ENCODE measurements at places on chromosomes 13 and 19.

- peak; percentile 67 for DNase-seq
Observed at GRCh38 chr19:13905634-13906520, at the start of the genes BRME1 and CC2D1A. Gene BRME1, minus strand, starts transcription at chr19:13906117. Its CDS starts 1,225 bp downstream, at chr19:13904892. Gene CC2D1A, plus strand, starts transcription at chr19:13906201. Its CDS starts 241 bp downstream, at chr19:13906442.

DNA sequence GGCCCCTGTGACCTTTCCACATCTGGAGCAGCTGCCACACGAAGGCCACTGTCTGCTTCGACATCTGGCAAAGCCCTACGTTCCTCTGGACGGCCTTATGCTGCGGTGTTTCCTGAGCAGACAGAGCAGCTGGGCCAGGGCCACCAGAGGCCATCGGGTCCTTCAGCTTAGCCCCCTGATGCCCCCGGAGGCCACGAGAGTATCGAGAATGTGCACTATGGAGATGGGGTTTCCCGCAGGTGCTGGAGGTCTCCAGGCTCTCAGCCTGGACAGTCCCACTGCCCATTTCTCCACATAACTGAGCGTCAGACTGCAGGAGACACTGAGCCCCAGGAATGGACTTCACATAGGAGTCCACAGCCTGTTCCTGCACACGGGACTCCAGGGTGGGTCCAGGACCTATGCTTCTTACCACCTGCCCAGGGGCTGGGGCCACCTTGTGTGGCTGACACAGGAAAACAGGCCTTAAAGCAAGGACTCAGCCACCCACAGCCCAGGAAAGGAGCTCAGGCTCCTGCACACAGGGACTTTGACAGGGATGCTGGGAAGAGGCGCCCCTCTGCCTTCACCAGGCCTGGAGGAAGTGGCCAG lies 80.7 kb downstream of the SLC7A1 start:
- no peak for DNase-seq

- no peak for DNase-seq
Observed at GRCh38 chr13:44244288-44244687, 129.3 kb upstream of the SERP2 start.

DNA sequence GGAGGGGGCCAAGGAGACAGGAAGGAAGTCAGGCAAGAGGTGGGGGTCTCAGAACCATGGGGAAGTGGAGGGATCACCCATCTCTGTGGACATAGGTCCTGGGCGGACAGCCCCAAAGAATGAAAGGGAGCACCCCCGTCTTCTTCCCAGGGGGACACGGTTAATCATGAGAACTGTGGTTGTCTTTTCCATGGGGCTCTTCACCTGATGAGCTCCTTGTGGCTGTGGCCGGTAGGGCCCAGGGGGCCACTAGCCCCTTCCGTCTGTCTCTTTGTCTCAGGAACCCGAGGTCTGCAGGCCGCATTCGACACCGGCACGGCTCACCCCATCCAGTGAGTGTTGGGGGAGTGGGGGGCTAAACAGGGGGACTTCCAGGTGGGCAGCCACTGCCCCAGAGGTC lies 8.6 kb downstream of the PLPPR2 start:
- DNase-seq, result no peak

DNA sequence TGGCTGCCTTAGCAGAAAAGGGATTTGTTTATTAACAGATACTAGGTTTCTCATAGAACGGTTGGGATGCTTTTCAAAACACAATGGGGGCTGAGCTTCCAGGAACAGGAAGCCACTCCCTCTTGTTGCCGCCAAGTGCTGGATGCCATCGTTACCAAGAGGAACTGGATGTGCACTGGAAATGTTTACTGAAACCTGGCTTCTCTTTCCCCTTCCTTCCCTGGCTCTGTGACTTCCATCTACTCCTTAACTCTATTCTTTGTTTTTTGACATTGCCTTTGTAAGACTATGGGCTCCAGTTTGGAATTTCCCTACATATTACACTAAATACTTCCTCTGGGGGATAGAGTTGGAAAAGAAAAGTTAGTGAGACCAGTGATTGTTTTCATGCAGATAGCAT lies 11.7 kb upstream of the KL start:
- DNase-seq, result no peak

- DNase-seq, result no peak
Observed at GRCh38 chr19:57560049-57560491, 407 bp upstream of the ZNF550 start.

GRCh38 chr13:44713788-44714469 lies 137.8 kb upstream of the TSC22D1 start:
- DNase-seq, result no peak

- no peak for DNase-seq
Observed at GRCh38 chr13:105991622-105992277, 543.7 kb downstream of the EFNB2 start.

GRCh38 chr19:44582581-44583265 lies 30.6 kb upstream of the IGSF23 start:
- DNase-seq, result no peak
